GM12864 (cell line): ENCODE measurements at places on chromosomes 6 and 20.

- DNase-seq = no peak
Measured at GRCh38 chr6:34493344-34493743, 27.5 kb downstream of the PACSIN1 start.

DNA sequence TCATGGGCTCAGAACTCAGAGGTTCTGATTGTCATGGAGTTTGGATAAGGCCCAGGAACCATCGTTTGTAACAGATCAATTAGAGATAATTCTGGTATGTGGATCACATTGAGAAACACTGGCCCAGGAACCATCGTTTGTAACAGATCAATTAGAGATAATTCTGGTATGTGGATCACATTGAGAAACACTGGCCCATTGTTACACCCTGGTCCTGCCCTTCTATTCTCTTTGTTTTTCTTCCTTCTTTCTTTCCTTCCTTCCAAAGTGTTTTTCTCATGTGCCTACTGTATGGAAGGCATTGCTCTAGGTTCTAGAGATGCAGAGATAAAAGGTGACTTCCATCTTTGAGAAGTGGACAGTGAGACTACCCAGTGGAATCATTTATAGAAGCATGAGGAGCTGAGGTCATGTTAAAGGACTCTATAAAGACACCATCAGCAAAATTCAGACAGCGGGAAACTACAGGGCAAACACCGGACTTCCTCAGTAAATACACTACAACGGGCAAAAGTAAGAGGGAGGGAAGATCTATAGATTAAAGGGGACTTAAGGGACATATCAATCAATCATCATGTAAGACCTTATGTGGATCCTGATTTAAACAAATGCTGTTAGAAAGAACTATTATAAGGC is 153.8 kb downstream of the UNC5CL start:
- DNase-seq = no peak

DNA sequence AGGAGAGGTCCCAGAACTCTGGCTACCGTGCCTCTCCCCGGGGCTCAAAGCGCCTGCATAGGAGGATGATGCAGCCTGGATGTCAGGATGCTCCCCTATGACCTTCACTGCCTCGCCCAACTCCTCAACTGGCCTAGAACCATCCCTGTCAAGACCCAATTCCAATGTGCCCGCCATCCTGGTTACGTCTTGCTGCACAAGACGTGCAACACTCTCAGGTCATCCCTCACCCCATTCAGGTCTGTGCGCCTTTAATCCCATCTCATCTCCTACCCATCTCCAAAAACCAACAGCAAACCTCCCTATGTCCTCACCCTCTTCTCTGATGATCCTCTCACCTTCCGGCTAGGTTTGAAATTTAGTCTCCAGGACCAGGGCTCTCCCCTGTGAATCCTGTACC is 3.5 kb downstream of the SFT2D1 start:
- no peak for DNase-seq

- no peak for DNase-seq
Measured at GRCh38 chr6:49233483-49233882, 229.6 kb downstream of the MMUT start.

DNA sequence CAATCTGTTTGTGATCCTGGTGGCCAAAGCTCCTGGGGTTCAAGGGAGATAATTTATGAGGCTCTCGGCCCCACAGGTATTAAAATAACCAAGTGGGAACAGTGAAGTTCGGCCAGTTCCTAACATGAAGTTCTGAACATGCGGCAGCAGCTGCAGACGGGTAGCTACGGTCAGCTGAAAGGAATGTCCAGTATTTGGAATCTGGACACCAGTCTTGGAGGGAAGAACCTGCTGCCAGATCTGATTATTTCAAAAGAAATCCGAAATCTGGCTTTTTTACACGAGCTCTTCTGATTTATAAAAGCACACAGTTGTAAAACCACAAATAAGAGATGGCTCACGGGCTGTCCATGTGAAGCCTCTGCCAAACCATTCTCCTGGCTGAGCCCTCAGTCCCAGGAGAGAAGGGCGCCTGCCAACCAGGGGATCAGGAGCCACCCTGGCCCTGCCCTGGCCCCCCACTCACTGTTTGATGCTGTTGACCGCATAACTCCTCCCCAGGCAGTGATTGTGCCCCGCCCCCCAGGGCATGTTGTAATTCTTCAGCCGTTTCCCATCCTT is 28.2 kb upstream of the KCNB1 start:
- no peak for DNase-seq

DNA sequence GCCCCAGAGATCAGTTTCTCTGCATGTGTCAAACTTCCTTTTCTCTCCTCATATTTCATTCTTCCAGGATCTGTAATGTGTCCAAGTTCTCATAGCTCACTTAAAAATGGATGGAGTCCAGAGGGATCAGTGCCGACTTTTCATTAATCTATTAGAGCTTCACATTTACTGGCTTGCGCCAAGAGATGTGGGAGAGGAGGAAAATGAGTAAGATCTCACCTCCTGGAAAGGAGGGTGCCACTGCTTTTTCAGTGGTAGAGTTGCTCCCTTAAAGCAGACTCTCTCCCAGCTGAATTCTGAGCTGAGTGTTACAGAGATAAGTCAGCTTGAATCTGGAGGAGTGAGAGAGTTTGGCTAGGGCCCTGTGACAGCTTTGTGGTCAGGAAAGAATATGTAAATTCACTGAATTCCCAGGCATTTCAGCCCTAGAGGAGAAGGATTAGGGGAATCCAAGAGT is 175.9 kb downstream of the SOX4 start:
- no peak for DNase-seq

DNA sequence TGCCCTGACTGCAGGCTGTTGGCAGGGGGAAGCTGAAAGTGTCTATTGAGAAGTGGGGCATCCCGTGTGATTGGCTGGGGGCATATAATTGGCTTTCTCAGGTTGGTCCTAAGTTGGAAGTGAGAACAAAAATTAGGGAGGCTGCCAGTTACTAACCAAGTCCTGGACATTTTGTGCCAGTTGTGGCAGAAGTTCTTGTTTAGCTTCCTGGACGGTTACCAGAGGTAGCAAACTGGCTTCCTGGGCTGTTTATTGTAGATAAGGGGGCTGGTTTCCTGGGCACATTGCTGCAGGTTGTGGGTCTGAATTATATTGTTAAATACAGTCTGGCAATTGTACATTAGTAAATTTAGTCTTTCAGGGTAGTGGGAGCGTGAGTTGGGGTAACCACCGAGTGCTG is 50.6 kb upstream of the SLC2A12 start:
- no peak for DNase-seq

GRCh38 chr20:48615871-48616270 is 211.9 kb downstream of the PREX1 start:
- DNase-seq = no peak

DNA sequence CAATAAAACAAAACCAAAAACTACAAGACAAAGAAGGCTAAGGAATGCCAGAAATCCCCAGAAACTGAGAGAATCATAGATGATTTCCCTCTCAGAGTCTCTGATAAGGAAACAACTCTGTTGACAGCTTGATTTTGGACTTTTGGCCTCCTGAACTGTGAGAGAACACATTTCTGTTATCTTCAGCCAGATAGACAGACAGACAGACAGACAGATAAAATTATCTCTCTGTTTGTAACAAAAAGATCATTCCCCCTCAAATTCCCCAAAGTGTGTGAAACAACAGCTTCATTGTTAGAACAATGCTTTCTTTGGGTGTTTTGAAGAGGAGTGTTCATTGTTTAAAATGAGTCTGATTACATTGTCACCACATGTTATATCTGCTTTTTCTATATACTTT is 148.2 kb downstream of the BCKDHB start:
- no peak for DNase-seq

GRCh38 chr20:44324343-44324742 is 12.5 kb upstream of the R3HDML start:
- no peak for DNase-seq

GRCh38 chr6:157316871-157317814 is 6.2 kb downstream of the TMEM242 start:
- DNase-seq = no peak

GRCh38 chr6:41214559-41215238 is 13.4 kb upstream of the TREML4 start:
- no peak for DNase-seq

GRCh38 chr20:43691928-43692524 is 25.1 kb downstream of the MYBL2 start:
- peak; percentile 42 for DNase-seq

GRCh38 chr20:44309763-44310663 is 989 bp downstream of the FITM2 start:
- DNase-seq = no peak

- DNase-seq = no peak
Measured at GRCh38 chr6:37673436-37673835, 24.2 kb downstream of the MDGA1 start.

GRCh38 chr6:34120953-34121675 is 24.8 kb downstream of the GRM4 start:
- no peak for DNase-seq

GRCh38 chr6:12849809-12850198 is 133.2 kb downstream of the PHACTR1 start:
- DNase-seq = no peak

GRCh38 chr6:105993341-105994117 is 92.6 kb upstream of the PRDM1 start:
- DNase-seq = no peak

DNA sequence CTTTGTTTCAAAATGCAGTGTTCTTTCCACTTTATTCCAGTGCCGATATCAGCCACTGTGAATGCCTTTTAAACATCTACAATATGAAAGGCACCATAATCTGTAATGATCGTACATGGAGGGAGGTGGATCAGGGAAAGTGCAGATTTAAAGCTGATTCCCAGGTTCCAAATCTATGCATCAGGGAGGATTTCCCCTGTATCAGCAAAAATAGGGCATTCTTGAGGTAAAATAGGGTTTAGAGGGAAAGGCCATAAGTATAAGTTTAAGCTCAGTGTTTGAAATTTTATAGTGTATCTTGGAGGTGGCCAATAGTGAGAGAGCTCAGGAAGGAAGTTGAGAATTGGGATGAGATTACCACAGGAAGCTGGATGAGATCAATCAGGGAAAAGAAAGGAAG is 289.7 kb upstream of the ID4 start:
- DNase-seq = no peak

- no peak for DNase-seq
Measured at GRCh38 chr20:52830598-52830997, 141.6 kb upstream of the TSHZ2 start.

DNA sequence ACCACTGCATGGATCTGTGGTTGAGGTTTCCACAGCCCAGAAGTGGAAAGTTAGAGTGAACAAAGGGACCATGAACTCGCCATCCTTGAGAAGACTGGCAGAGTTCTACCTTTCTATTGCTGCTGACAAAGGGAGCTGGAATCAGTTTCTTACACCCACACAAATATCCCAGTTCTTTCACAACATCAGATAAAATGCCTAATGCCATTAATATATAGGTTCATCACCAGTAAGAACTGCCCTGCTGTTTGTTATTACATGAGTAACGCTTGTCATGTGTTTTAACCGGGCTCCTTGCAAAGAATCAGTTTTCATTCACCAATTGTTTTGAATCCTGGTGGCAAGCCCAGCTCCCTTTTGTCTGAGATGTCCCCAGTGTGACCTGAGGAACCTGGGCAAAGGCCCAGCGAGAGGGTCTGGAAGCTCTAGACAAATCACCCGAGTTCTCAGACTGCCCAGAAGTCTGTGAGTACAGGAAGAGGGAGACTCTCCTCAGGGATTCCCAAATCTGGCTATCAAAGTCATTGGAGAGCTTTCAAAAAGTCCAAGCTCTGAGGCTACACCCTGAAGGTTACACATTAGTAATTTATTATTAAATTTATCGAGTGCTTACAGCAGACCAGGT is 7.5 kb upstream of the CD164 start:
- no peak for DNase-seq

DNA sequence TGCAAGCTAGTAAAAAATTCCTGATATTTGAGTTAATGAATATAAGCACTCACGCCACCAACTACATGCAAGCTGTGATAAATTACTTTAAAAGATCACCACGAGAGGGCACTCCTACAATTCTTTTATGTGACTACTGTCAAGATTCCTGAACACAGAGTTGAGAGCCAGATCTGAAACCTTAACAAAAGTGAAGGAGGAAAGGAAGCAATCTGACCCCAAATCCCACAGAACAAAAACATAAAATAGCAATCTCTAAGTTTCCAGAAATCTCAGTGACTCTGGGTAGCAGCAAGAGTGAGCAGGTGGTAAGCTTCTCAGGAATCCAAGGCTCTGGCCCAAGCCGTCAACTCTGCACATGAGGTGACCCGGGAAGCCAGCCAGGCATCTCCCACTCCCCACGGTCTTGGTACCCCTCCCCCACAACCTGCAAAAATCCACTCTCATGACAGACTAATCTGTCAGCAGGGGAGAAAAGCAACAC is 55.1 kb downstream of the STAU1 start:
- peak; percentile 41 for DNase-seq

GRCh38 chr20:35497780-35498189 is 31.7 kb downstream of the C20orf173 start:
- DNase-seq = no peak

- no peak for DNase-seq
Measured at GRCh38 chr20:61159957-61160686, 91.9 kb upstream of the CDH4 start.

GRCh38 chr20:1883986-1884385 is 11.2 kb upstream of the SIRPA start:
- DNase-seq = no peak

DNA sequence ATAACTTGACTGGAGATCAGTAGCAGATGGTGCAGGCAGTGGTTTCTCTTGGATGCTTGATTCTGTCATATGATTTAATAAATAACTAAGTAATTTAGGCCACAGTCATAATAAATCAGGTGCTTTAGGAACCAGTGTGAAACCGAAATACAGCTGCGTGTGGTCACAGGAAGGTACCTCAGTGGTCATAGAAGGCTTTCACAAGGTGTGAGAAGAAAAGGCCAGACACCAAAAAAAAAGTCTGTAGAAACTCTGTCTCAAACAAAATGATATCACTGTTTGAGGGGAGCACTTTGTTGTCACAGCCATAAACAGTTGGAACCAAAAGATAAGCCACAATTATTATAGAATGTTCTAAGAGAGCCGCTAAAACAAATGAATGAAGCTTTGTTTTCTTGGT is 56.5 kb downstream of the ARMC2 start:
- peak; percentile 53 for DNase-seq

DNA sequence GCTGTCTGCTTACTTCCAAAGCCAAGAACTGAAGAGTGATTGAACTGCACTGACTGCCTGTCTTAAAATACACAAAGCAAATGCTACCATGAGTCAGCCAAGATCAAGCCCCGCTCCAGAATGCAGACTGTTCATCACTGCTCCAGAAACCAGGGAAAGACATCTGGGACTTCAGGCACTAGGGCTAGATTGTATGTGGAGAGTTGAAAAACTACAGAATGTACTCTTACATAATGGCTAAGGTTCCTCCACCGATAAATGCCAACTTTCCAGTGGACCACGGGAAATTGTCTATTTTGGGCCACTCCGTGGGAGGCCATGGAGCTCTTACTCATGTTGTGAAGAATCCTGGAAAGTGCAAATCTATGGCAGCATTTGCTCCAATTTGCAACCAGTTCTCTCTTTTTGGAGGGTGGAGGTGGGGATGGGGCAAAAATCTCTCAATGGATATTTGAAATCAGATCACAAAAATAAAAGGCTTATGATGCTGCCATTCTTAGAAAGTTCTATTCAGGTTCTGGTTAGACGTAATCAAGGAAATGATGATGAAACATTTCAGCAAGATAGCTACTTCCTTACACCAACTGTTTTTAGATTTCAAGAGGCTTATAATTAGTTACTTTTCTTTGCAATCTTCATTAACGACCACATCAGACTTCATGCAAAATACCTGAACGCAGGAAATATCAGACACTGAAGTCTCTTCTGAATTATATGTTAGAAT is 11.8 kb upstream of the CAP2 start:
- no peak for DNase-seq
